ENCODE measurements at places on chromosomes 3 and 15.

DNA sequence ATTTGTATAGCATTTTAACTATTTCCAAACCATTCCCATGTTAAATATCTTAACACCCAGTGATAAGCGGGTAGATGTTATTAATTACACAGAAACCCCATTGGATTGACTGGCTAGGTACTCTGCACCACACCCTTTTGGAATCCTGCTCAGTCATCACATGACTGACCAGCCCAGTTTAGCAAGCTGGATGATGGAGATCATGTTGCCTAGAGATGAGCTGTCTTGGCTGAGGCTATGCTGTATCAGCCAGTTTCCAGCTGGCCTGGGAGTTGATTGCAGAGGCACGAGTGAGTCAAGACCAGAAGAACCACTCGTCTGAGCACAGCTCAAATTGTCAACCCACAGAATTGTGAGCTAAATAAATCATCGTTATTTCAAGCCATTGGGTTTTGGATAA lies 124.6 kb downstream of the ZNF621 start:
- DNase-seq = no peak

DNA sequence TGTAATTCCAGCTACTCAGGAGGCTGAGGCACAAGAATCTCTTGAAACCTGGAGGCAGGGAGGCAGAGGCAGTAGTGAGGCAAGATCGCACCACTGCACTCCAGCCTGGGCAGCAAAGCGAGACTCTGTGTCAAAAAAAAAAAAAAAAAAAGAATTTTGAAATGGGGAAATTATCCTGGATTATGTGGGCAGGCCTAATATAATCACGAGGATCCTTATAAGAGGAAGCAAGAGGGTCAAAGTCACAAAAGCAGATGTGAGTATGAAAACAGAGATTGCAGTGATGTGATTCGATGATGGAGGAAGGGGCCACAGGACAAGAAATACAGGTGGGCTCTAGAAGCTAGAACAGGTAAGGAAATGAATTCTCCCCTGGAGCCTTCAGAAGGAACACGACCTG lies 159.6 kb downstream of the LEKR1 start:
- DNase-seq = no peak

DNA sequence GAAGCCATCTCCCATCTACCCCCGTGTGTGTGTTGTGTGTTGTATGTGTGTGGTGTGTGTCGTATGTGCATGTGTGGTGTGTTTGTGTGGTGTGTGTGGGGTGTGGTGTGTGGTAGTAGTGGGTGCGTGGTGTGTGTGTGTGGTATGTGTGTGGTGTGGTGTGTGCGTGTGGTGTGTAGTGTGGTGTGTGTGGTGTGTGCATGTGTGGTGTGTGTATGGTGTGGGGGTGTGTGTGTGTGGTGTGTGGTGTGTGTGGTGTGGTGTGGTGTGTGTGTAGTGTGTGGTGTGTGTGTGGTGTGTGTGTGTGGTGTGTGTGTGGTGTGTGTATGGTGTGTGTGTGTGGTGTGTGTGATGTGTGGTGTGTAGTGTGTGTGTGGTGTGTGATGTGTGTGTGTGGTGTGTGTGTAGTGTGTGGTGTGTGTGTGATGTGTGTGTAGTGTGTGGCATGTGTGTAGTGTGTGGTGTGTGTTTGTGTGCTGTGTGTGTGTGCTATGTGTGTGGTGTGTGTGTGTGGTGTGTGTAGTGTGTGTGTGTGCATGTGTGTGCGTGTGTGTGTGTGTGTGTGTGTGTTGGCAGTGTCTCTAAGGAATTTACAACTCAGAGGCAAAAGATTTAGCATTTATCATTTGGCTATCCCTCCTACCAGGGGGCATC lies 156.3 kb upstream of the TMEM108 start:
- DNase-seq = no peak

- DNase-seq = no peak
Observed at GRCh38 chr3:171944118-171945016, 95.0 kb upstream of the FNDC3B start.

DNA sequence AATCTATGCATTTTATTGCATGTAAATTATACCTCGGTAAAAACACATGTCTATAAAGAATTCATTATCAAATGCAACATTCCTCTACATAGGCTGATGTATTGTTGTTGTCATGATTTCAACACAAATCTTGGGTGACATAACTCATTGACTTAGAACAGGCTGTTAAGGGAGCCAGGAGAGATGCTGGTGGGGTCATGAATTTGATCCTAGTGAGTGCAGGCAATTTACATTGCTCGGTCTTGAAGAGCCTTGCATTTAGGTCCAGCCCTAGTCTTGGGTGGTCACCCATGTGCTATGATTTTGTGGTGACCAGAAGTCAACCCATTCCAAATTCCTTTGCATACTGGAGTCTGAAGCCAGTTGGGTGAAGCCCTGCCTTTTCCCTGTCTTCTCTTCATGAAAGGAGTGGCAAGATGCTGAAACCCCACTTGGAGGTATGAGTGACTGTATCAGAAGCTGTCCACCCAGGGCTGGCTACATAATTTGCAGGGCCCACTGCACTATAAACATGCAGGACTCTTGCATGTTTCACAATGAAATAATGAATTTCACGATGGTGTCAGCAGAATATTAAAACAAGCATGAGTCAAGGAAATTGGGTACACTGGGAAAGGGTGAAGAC lies 59.2 kb downstream of the RPLP1 start:
- no peak for DNase-seq

- no peak for DNase-seq
Observed at GRCh38 chr3:12716605-12717151, 42.4 kb downstream of the TMEM40 start.

DNA sequence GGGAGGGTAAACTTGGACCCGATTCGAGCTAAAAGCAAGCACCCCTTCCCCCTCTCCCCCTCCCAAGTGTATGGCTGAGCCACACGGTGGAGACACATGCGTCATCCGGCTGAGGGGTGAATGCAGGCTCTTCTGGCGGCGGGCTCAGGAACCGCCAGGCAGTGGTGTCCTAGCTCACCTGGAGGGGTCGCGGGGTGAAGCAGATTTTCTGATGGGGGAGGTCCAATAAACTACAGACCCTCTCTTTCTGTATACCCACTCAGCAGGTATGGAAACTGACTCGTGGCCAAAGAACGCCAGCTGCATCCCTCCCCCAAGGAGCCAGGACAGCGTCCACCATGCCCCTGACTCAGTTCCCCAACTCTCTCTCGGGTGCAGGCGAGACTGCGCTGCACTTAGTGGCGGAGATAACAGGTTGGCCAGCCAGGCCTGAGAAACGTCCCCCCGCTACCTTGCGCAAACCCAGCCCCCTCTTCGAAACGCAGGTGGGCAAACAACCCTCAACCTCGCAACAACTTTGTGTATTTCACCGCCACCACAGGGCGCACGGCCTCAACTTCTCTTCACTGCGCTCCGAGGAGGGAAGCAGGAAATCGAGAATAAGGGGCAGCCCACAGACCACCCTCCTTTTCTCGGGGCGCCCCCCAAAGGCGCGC lies 1.3 kb downstream of the MAGI1 start:
- no peak for DNase-seq

DNA sequence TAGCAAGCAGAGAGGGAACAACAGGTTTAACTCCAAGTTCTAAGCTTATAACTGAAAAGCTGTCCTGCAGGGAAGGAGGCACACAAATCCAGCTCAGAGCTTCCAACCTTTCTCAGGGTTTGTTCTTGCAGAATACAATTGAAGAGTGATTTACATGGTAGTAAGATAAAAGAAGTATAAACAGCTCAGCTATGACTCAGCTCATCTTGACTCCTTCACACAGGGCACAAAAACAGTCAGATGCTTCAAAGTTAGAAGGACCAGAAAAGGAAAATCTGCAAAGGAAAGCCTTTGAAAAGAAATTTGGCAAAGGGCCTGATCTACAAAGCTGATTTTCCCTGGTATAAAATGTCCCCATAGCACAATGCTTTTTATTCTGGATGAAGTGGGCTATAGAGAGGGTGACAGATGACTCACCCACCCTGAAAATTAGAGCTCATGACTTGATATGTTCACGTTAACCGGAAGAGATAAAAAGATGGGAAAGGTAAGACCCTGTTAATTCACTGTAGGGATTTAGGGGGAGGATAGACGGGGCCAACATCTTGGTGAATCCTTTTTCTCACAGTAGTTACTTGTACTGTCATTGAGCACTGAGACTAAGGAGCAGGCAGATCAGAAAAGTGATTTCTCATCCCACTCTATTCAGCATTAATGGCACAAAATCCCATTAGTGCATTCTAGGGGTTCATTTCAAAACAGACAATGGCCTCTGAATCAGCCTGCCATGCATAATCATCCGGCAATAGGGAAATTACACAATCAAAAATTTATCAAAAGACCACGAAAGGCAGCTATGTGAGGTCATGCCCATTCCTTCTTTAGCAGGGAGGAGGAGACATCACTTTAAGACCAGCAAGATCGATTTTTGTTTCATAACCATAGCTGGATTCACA lies 143.5 kb downstream of the GAP43 start:
- DNase-seq = no peak

DNA sequence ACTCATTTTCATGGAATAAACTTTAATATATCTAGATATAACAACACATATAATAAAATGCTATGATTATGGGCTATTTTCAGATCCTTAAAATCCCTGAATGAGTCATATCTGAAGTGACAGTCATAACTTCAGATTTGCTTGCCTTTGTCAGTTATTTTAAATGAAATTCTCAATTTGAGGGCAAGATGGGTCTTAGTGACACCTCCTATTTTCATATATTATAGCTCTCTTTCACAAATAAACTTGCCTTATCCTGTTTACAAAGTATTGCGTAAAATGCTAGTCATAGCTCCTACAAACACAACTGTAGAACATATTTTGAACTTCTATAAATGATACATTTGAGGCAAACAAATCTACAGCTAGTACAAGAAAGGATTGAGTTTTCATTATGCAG lies 6.2 kb upstream of the THRB start:
- no peak for DNase-seq

DNA sequence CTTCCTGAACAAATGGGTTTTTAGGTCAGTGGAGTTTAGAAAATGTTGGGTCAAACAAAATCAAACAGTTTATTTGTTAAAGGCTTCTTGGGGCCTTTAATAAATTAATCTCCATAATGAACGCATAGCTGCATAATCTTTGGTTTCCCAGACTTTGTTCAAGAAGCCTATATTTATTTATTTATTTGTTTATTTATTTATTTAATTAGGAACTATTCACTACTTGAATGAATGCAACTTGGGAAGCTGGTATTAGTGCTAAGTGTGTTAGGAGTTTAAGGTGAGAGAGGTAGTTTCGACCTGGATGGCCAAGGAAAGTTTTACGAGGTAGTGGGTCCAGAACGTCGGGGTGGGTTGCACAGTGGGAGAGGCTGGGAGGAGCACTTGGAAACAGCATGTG lies 281.9 kb upstream of the C2CD4B start:
- no peak for DNase-seq

GRCh38 chr3:10173926-10174435 lies 9.3 kb downstream of the IRAK2 start:
- DNase-seq = no peak

GRCh38 chr15:25541228-25541627 lies 102.4 kb upstream of the UBE3A start:
- no peak for DNase-seq

- no peak for DNase-seq
Observed at GRCh38 chr15:88398011-88398410, 69.2 kb downstream of the MRPL46 start.

- DNase-seq = no peak
Observed at GRCh38 chr15:87549296-87549695, 707.2 kb downstream of the NTRK3 start.

DNA sequence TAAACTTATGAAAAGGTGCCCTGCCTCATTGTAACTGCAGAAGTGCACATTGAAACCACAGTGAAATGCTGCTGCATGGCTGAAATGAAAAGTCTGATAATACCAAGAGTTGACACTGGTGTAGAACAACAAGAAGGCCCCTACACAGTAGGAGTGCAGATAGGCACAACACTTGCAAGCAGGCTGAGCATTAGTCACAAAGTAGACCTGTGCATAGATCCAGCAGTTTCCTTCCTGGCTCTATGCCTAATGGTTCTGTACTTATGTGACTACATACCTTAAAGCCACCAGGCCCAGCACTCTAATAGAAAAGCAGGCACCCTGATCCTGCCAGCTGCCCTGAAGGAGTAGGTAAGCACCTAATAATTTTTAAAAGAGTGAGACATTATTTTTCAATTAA lies 41.8 kb downstream of the PRR23E start:
- DNase-seq = no peak

DNA sequence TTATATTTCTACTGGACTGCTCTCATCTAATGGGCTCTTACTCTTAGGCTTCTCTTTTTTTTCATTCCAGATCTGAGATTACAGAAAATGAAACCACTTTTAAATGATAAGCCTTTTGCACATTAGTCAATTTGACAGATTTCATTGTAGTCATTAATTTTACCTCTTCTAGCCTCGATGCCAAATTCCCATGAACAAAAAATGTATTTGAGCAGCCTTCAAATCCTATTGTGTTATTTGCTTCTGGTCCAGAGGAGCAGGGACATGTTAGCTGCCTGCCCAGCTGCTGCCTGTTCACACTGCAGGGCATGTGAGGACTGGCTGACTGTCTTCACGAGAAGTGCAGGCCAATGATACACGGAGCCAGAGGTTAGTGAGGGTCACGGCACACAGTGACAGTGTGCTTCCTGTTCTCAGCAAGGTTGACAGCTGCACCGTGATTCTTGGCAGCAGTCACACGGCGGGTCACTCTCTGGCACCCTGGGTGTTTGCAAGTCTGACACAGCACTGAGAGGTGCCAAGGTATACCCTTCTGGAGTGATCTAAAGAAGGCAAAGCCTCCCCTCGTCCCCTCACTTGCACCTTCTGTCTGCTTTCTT lies 40.8 kb downstream of the KAT2B start:
- DNase-seq = peak; percentile 40

DNA sequence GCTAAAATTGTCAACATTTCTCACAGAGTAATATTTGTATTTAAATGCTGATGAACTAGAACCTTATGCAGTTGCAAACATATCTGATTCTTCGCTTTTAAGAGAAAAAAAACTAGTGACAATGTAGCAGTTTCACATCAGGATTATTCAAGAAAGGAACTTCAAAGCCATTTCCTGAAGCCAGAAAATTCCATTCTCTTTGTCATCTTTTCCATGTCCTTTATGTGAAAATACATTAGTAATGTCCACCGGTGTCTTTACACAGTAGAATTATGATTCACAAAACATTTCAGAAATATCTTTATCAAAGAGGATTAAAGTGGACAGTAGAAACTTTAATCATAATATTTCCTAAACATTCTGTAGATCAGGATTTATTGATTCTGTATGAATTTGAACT lies 12.7 kb upstream of the LXN start:
- no peak for DNase-seq

GRCh38 chr15:42461261-42461660 lies 29.7 kb downstream of the ZNF106 start:
- peak; percentile 27 for DNase-seq

GRCh38 chr15:82969353-82969752 lies 16.7 kb upstream of the RAMAC start:
- no peak for DNase-seq

- DNase-seq = no peak
Observed at GRCh38 chr15:55357774-55358173, 38.8 kb downstream of the PIGB start.

- DNase-seq = no peak
Observed at GRCh38 chr15:65778269-65778668, 13.8 kb downstream of the DENND4A start.

- no peak for DNase-seq
Observed at GRCh38 chr3:71956069-71956340, 171.1 kb upstream of the PROK2 start.

GRCh38 chr15:61153291-61153690 lies 75.8 kb downstream of the RORA start:
- no peak for DNase-seq
